ENCODE measurements at places on chromosomes 16 and 17.

DNA sequence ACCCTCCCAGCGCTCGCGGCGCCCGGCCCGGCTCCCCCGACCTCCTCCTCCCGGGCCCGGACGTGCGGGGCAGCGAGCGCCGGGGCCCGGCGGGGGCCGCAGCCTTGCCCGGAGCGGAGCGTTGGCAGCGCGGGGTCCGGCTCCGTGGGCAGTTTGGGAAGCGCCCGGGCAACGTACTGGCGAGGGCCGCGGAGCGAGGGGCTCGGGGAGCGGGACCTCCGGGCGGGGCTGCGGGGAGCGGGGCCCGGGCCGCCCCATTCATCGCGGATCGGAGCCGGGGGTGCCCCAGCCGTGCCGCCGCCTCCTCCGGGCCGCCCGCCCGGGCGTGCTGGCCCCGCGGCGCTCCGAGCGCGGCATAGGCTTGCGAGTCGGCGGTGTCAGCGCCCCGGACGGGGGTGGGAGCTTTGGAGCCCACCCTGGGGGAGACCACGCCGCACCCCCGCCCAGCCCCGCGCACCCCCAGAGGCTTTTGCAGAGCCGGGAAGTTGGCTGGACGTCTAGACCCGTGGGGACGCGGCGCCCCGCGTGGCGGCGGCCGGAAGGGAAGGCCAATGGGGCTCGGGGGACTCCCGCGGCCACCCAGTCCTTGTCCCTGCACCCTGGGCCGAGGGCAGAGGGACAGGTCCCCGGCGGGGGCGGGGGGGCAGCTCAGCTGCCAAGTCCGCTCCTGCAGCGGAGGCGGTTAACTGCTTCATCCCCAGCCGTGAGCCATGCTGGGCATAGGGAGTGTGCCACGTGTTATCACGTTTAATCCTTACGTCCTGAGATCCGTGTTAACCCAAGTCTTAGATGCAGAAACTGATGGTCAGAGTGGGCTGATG is 852 bp downstream of the ZNF469 start:
- no peak for DNase-seq

- DNase-seq = no peak
Observed at GRCh38 chr17:71986886-71987285, 133.9 kb upstream of the SOX9 start.

GRCh38 chr16:57859331-57859730 is 57.0 kb upstream of the KIFC3 start:
- no peak for DNase-seq

GRCh38 chr16:52630711-52631110 is 83.8 kb upstream of the TOX3 start:
- no peak for DNase-seq

DNA sequence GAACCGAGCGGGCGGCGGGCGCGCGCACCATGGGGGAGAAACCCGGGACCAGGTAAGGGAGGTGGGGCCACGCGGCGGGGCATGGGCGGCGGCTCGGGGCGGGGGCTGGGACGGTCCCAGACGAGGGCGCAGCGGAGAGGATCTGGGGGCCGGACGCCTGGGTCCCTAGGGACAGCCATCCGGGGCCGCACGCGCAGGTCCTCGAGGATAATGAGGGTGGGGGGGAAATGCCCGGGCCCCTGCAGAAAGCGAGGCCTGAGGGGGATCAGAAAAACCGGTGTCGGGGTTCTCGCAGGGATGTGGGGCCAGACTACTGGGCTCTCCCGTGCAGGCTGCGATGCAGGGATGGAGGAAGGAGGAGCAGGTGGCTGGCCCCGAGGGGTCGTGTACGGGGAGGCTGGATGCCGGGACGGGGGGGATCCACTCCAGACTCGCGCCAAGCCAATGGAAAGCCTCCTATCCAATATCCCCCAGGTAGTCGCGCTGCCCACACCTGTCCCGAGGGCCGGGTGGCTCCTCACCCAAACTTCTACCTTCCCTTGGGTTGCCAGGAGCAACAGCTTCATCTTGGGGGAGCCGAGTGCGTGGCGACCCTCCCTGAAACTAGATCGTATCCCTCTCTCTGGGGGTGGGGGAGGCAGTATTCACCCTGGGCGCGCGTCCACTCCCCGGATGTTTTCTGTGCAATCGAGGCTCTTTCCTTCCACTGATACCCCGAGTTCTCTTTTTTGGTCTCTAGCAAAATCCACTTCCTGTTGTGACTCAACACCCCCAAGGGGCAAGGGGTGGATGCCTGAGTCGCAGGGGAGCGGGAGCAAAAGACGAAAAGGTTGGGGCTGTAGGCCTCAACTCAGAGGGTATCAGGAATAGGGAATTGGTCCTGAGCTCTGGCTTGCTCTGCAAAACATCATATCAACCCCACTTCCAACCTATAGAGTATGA is 532 bp downstream of the ARRB2 start:
- DNase-seq = no peak

- DNase-seq = no peak
Observed at GRCh38 chr17:47204722-47205418, 4.3 kb upstream of the MYL4 start.

DNA sequence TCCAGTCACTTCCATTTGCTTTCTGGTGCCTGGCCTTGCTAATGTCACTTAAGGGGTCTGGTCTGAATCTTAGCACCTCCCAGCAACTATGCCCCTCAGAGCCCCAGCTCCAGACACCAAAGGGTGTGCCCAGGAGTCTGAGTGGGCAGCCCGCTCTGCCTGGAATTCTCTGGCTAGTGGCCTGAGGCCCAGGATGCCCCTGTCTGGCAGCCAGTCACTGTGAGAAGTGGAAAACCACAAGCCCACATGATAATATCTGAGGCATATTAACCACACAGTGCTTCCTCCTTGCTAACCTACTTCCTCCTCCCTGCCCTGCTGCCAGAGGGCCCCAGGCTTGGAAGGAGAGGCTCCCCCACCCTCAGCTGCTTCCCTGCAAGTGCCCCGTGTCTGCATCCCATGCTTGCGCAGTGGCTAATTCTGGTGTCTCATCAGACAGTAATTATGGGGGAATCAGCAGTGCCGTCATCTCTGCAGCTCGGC is 14.0 kb downstream of the SRCIN1 start:
- DNase-seq = peak; percentile 51

DNA sequence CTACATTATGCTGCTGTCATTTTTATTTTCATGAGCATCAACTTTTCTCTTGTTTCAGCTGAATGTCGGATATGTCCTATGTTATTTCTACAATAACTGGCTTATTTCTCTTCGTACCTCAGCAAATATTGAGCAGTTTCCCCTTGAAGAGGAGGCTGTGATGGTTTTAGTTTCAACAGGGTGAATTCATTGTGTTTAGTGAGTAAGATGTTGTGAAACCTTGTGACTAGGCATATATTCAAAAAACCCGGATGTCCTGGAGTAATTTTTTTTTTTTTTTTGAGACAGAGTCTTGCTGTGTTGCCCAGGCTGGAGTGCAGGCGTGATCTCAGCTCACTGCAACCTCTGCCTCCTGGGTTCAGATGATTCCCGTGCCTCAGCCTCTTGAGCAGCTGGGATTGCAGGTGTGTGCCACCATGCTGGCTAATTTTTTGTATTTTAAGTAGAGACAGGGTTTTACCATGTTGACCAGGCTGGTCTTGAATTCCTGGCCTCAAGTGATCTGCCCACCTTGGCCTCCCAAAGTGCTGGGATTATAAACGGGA is 11.1 kb downstream of the CPD start:
- no peak for DNase-seq

DNA sequence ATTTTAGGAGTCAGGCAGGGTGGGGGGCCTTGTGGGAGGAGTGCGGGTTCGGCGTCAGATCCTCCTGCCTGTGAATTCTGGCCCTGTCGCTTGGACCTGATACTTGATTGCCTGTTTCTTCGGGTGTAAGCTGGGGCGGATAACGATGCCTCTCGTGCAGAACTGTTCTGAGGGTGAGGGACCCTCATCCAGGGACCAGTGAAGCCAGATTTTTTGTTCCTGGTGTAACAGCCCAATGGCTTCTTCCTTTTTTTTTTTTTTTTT is 1.3 kb downstream of the TBCD start:
- DNase-seq = no peak

DNA sequence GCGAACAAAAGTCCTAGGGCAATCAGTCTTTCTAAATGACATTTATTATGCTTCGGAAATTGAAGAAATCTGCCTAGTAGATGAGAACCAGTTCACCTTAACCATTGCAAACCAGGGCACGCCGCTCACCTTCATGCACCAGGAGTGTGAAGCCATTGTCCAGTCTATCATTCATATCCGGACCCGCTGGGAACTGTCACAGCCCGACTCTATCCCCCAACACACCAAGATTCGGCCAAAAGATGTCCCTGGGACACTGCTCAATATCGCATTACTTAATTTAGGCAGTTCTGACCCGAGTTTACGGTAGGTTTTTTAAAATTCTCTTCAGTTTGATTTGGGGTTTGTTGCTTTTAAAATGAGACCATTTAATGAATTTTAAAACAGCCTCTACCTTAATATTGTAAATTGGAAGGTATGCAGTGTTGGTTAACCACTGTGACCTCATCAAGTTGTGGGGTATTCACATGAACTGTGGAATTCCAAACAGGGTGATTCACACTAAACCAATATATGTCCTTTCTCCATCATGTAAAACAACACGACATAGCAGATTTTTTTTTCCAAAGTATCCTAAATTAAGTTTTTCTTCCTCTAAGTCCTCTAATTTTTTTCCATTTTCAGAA is 6.2 kb upstream of the EVI2A start:
- no peak for DNase-seq

GRCh38 chr16:50721549-50722404 is 20.1 kb upstream of the CYLD start:
- DNase-seq = no peak

DNA sequence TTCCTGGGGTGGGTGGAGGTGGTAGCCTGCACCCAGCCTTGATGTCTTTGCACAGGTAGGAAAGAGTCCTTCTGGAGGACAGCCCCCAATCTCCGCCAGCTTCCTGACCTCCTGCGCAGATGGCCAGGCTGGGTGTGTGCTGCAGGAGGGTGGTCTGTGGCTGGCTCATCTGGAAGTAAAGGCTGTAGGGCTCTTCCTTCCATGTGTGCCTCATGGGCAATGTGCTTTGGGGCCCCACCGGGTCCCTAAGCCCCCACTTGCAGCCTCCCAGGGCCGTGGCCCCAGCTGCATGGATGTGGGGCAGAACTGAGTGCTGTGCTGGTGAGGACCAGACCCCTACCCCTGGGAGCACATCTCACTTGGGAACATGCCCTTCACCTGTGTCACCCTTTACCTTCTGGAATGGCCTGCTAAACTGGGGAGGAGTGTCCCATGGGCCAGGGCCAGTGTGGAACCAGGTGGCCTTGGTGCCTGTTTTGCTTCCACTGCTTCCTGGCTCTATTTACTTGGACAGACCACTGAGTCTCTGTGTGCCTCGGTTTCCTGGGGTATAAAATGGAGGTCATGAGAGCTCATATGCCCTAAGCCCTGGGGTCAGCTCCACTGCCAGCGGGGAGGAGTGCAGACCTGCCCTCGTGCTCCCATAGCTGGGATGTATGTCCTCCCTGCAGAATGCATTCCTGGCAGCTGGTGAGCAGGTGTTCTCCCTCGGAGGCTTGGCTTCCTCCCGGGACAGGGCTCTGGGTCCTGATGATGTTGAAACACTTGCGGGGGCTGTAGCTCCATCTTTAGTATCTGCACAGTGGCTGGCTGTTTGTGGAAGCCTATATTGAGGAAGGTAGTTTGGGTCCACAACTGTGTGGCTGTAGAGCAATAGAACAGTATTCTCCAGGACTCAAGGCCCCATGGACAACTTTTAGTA is 18.0 kb downstream of the MPRIP start:
- no peak for DNase-seq

DNA sequence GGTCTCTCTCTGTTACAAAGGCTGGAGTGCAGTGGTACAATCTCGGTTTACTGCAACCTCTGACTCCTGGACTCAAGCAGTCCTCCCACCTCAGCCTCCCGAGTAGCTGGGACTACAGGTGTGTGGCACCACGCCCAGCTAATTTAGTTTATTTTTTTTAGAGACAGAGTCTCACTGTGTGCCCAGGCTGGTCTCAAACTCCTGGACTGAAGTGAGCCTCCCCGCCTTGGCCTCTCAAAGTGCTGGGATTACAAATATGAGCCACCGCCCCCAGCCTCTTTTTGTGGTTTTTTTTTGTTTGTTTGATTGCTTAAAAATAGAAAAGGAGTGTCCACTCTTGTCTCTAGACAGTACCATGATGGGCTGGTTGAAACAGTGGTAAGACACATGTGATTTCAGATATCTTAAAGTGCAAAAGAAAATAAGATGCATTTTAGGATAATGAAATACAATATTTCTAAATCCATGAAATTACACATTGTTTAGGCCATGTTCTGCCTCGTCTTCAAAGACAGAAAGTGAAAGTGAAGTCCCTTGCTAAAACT is 27.4 kb downstream of the KIAA0513 start:
- no peak for DNase-seq

DNA sequence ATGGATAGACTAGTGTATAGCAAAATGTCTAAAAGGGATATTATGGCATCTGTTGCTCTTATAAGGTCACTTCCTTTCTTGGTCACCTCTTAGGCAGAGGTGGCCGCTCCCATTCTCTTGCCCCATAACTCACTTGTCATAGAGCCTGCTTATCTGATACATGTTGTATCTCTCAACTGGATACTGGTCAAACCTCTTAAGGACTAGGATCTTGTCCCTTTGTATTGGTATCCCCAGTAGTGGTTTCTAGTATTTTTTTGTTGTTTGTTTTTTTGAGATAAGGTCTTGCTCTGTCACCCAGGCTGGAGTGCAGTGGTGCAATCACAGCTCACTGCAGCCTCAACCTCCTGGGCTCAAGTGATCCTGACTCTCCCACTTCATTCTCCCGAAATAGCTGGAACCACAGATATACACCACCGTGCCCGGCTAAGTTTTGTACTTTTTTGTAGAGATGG is 27.0 kb downstream of the ZSWIM7 start:
- DNase-seq = no peak

DNA sequence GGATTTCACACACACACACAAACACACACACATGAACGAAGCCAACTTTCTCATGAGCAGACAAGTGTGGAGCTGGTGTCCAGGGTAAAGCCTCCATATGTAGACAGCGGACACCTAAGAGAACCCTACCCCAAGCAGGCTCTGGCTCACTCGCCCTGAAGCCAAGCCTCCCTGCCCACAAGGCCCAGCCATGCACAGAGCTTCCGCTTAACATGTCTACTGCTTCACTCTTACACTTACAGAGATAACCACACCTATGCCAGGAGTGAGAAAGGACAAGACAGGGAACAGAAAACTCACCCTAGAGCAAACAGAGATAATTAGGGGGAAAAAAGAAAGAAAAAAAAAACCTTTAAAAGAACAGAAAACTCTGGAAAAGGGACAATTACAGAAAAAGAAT is 67.5 kb downstream of the CYTH1 start:
- DNase-seq = no peak

DNA sequence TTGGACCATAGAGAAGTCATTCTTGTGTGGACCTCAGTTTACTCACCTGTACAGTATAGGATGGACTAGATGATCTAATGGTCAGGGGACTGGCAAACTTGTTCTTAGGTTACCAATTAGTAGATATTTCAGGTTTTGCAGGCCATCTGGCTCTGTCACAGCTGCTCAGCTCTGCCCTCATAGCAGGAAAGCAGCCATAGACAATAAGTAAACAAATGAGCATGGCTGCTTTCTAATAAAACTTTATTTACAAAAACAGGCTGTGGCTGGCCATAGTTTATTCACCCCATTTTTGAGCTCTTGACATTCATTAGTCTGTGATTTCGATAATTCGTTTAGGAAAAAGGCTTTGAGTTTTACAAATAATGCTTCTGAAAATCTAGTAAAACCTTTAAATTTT is 12.7 kb downstream of the BPTF start:
- no peak for DNase-seq

Measured in T-helper 1 cell (primary cell).